ENCODE measurements at places on chromosomes 5 and 9.

- no peak for DNase-seq
Measured at GRCh38 chr9:18495065-18495464, 21.1 kb downstream of the ADAMTSL1 start.

DNA sequence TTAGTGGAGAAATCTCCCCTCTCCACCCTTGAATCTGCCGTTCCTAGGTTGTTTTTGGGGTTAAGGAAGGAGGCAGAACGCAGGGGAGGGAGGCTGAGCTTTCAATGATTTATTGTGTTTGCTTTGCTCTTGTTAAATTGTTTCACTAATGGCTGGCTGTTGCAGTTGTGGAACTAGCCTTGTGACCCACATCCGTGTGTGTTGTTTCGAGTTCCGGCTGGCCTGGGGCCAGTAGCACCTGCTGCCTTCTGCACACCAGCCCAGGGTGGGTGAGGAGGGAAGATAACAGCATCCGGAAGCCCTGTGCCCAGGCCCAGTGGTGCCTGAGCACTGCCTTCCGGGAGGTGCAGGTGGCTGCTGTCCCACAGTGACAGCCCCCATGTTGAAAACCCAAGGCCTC, 3.6 kb downstream of the ERGIC1 start:
- DNase-seq: no peak

DNA sequence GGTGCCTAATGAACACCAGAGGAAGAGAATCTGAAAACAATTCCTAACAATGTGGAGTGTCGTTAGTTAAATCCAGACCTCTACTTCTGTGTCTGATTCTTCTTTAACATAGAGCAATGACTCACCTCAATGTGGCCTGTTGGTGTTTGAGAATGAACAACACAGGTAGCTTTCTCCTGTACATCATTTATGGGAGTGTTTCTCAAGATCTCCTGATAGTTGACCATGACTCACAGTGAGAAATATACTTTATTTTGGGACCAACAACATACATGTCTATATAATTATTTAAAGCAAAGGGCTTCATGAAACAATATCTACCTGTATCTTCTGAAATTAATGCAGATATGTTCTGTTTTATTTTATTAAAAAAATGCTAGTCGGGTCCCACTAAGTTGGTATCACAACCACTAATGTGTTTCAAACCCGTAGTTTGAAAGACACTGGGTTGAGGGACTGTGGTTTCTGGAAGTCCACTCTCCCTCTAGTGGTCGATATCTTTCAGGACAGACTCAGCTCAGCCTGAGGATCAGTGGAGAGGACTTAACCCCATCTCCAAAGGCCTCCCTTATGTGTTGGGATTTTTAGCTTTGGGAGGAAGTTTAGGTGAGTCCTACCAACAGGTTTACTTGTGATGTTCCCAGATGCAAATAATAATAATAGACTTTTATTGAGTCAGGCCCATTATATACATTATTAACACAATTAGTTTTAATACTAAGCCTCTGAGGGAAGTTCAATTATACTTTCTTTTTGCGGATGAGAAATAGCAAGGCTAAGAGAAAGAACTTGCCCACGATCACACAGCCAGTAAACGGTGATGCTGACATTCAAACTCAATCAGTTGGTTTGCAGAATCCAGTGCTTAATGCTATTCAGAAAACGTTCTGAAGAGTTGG, 70.0 kb upstream of the KLF9 start:
- DNase-seq: peak; percentile 89

GRCh38 chr9:91426123-91426745, 2.6 kb upstream of the NFIL3 start:
- peak; percentile 66 for DNase-seq

DNA sequence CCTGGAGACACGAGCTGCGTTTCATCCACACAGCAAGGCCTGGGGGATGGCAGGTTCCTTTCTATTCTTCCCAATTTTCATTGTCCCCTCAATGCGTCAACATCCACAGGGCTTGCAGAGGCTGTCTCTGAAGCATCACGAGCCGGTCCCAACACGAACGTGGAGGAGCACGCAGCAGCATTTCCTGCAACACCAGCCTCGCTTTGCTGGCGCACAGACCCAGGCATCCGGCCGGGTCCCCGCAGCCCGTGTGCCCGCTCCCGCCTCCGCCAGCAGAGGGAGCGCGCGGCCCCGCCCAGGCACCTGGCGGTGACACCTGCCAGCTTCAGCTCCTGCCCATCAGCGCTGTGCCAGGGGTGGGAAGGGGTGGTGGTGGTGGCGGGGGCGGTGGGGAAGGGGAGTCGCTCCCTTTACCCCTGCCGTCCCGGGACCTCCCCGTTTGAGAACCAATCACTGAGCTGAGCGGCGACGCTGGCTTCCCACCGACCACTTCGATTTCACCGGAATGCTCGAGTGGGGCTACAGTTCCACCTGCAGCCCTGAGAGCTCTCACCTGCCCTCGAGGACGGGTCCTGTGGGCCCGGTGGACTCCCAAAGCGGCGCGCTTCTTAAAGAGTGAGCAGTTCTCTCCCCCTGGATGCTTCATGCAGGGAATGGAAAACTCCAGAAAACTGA, 464.5 kb downstream of the ICE1 start:
- DNase-seq: no peak

- peak; percentile 26 for DNase-seq
Measured at GRCh38 chr9:89410641-89411350, 87.1 kb downstream of the SEMA4D start.

DNA sequence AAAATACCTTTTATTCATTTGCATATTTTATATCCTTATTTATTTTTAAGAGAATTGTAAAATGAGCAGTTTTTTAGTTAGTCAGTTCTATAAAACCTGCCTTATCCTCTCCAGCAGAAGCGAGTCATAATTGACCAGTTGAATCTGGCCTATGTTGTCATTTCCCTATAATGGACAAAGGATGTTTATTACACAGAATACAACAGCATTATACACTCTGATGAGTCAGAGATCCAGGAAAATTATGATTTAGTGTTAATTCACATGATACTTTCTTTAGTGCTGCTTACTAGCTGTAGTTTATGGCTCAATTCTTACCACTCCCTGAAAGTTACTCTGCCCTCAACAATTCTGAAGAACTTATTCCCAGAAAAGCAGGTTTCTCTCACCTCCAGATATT, 26.8 kb upstream of the LURAP1L start:
- no peak for DNase-seq

DNA sequence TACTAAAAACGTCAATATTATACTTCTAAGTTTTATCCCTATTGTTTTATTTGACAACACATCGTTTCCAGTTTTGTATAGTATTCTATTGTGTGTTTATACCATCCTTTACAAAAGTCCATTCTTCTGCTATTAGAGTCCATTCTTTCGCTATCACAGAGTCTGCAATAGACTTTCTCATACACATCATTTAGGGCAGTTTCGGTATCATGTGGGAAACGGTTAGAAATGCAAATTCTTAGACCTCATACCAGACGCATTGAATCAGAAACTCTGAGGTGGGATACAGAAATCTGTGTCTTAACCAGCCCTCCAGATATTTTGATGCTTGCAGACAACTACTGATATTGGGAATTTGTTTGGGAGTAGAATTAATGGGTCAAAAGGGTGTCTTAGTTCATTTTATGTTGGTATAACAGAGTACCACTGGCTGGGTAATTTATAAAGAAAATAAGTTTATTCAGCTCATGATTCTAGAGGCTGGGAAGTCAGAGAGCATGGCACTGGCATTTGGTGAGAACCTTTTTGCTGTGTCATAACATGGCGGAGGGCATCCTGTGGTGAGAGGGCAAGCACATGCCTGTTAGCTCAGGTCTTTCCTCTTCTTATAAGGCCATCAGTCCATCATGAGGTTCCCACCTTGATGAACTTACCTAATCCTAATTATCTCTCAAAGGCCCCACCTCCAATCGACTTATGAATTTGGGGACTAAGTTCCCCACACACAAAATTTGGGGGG, 21.1 kb downstream of the CARTPT start:
- DNase-seq: no peak

DNA sequence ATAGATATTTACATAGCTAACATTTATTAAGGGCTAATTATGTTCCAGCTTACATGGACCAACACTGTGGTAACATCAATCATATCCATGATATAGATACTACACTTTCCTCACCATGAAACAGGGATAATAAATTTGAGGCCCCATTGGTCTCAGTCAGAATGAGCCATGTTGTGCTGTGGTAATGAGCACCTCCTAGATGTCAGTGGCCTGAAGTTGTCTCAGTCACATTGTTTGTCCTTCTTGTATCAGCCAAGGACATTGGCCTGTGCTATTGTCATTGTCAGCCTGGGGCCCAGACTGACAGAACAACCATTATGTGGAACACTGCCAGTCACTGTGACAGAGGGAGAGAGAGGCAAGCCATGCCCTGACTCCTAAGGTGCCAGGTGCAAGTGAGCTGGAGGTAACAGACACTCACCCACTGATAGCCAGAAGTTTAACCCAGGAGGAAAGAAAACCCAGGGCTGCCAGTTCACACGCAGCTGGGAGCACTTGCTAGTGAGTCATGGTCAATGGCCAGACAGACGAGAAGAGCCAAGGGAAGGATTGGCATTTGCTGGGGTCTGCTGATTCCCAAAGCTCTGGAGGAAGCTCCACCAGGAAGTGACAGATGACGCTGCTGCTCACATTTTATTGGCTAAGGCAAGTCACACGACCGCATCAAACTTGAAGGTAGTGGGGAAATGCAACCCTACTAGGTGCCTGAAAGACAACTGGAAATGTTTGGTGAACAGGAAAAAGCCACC, 224.2 kb downstream of the MELK start:
- no peak for DNase-seq

DNA sequence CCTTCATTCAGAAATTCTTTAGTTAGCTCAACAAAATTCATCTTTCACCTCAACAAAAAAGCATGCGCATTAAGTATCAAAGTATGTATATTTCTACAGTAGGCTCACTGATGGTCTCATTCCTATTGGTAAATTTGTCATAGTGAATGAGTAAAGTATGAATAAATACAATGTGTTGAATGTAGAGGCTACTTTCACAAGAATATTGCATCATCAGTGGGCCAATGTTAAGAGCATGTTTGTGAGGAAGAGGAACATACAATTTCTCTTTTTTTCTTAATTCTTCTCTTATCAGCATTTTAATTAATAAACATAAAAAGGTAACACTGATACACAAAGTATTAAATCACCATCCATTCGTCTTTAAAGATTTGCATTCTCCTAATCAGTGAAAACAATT, 505.1 kb downstream of the CETN3 start:
- DNase-seq: no peak

DNA sequence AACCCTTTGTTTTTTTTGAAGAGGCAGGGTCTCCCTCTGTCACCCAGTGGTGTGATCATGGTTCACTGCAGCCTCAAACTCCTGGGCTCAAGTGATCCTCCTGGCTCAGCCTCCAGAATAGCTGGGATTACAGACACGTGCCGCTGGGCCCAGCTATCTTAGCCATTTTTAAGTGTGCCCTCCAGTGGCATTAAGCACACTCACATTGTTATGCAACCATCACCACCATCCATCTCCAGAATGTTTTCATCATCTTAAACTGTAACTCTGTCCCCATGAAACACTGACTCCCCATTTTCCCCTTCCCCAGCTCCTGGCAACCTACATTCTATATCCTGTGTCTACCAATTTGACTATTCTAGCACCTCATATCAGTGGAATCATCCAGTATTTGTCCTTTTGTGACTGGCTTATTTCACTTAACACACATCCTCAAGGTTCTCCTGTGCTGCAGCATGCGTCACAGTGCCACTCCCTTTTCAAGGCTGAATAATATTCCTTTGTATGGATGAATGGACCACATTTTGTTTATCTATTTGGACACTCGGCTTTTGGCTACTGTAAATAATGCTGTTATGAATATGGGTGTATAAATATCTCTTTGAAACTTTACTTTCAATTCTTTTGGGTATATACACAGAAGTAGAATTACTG, 12.5 kb upstream of the RAPGEF1 start:
- DNase-seq: no peak

- peak; percentile 90 for DNase-seq
Measured at GRCh38 chr5:82422751-82423181, 144.6 kb upstream of the RPS23 start.
